ENCODE measurements at places on chromosomes 5 and 9. TPM values are rescaled to one million over a fixed set of nuclear protein-coding genes. Genes with fewer than 3 reads are reported as not detected.

DNA sequence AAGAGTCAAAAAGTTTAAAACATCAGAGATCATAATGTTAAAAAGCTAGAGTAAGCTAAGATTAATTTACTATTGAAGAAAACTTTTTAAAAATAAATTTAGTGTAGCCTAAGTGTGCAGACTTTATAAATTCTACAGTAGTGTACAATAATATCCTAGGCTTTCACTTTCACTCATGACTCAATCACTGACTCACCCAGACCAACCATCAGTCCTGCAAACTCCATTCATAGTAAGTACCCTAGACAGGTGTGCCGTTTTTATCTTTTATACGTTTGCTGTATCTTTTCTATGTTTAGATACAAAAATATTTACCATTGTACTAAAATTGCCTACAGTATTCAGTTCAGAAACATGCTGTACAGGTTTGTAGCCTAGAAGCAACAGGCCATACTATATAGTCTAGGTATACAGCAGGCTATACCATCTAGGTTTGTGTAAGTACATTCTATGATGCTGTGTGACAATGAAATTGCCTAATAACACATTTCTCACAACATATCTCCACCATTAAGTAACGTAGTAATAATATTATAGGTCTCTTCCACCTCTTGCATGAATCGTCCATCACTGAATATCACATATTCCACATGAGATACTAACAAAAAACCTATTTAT lies 59.2 kb downstream of the MEGF9 start:
- peaks cover 5% of the 10 kb centered on the region for H3K4me1 ChIP-seq
- no peak overlapping the region for H3K4me3 ChIP-seq
- no peaks in the 10 kb centered on the region for H3K27me3 ChIP-seq
- DNase-seq = no peak
- no peak overlapping the region for H3K27ac ChIP-seq

GRCh38 chr9:97431044-97431441 lies 19.1 kb downstream of the TDRD7 start:
- no peaks in the 10 kb centered on the region for H3K27me3 ChIP-seq
- H3K4me1 ChIP-seq = peaks cover 18% of the 10 kb centered on the region
- no peak overlapping the region for H3K27ac ChIP-seq
- no peak for DNase-seq

GRCh38 chr5:172849606-172850453 lies 15.8 kb downstream of the ERGIC1 start:
- no peaks in the 10 kb centered on the region for H3K27me3 ChIP-seq
- no peaks in the 10 kb centered on the region for H3K36me3 ChIP-seq
- H3K4me1 ChIP-seq = peaks cover 27% of the 10 kb centered on the region
- no peak for DNase-seq

DNA sequence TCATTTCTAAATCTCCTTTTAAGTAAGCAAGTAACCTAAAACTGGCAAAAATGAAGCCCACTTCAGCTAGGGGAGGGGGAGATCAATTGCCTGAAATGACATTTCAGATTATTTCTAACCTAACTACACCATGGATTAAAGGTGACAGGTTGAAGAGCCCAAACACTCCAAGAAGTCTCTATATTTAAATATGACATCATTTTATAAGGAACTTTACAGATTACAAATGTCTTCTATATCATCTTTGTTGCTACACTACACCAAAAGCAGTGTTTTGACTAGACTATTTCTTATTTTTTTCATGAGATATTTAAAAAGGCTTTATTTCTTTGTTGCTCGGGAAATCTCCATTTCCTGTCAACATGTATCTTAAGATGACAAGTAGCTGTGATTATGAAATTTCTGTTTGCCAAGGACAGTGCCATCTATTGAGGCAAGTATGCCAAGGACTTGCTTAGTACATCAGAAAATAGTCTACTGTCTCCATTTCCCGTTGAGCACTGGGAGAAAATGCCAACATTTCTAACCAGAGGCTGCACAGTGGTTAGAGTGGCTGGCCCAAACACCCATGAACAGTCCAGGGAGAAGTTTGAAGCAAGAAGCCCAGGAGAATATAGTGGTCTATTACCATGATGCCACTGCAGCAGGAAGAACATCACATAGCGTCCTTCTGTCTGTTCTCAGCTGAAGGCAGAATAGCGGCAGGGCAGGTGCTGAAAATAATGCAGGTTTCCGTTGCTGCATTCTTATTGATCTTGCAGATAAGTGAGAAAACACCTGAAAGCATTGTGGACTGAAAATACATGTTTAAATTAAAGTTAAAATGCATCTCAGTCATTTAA lies 93.4 kb upstream of the ITGA2 start:
- DNase-seq = no peak
- H3K4me3 ChIP-seq = no peak overlapping the region
- H3K36me3 ChIP-seq = peaks cover 16% of the 10 kb centered on the region
- H3K27ac ChIP-seq = no peak overlapping the region
- H3K27me3 ChIP-seq = no peaks in the 10 kb centered on the region

DNA sequence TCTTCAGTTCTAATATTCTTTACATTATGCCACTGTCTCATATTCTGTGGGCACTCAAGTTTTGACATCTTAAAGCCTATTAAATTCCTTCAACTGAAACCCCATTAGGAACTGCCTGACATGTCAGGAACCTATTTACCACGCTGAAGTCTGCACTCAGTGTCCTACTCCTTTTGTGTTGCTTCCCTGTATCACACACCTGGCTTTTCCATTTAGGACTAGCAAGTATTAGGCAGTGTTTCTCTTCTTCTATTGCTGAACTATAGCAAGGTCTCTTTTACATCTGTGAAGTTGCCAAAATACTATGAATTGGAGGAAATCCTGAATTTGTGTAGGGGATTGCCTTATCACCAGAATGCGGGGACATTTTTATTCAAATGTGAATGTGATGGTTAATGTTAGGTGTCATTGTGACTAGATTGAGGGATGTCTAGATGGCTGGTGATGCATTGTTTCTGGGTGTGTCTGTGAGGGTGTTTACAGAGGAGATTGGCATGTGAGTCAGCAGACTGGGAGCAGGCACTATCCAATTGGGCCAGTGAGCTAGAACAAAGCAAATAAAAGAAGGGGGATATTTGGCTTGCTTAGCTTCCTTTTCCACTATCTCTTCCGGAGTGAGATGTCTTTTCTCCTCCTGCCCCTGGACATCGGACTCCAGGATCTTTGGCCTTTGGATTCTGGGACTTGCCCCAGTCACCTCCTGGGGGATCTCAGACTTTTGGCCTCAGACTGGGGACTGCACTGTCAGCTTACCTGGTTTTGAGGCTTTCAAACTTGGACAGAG lies 21.2 kb upstream of the VCAN start:
- H3K4me3 ChIP-seq = no peak overlapping the region
- no peaks in the 10 kb centered on the region for H3K4me1 ChIP-seq
- no peak overlapping the region for H3K27ac ChIP-seq

The PAX5 gene
- 0.14 TPM for total RNA-seq

The NME5 gene
- total RNA-seq = not detected

The ECM2 gene
- not detected for total RNA-seq

The GZMA gene
- 1,065 TPM for total RNA-seq

The IFNA2 gene
- not detected for total RNA-seq

Data from activated CD8-positive, alpha-beta memory T cell treated with anti-CD3 and anti-CD28 coated beads, Interleukin-2, amount 10 ng/mL, durations not matched to agents 7 days and 5 days (primary cell).